Naive thymus-derived CD8-positive, alpha-beta T cell (primary cell): ENCODE measurements at places on chromosomes 3 and 15. TPM values are rescaled to one million over a fixed set of nuclear protein-coding genes. Genes with fewer than 3 reads are reported as not detected.

LRRC49 gene
- not detected for total RNA-seq

SNRPN gene
- total RNA-seq = 165 TPM

PLSCR5 gene
- not detected for total RNA-seq

- peaks cover 43% of the 10 kb centered on the region for H3K36me3 ChIP-seq
- DNase-seq = no peak
These were observed 420.2 kb downstream of the FOXP1 start for GRCh38 chr3:71163198-71163918.

DNA sequence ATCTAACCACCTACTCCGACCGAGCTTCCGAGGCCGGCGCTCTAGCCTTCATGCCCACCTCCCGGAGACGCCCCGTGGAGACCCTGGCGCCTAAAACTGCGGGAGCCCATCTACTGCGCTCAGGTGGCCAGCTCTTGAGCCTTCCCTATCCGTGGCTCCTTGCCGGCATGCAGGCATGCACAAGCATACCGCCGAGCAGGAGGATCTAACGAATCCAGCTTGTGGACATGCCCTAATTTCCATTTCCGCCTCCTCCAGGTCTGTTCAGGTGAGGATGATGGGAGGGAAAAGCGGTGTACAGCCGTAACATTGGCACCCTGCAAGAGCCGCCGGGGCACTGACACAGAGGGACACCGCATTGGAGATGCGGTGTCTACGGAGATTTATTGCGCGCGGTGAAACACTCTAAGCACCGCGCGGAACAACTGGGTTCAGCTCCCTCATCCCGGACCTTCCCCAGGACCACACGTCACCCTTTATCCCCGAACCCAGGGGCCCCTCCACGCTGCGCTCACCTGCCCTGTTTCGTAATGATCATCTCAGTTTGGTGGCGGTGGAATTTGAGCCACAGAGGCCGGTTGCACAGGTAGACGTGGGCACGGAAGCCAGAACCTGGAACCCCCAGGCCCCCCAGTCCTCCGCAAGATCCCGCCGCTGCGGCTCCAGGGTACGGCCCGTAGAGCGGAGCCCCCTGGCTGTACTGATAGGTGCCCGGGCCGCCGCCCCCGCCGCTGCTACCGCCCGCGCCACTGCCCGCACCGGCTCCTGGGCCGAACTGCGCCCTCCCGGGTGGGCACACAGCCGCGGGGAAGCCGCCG, 1.0 kb downstream of the EOMES start:
- peak overlapping the region; percentile 95 for H3K4me3 ChIP-seq
- DNase-seq = no peak
- peaks cover 38% of the 10 kb centered on the region for H3K27me3 ChIP-seq
- H3K27ac ChIP-seq = no peak overlapping the region
- peaks cover 47% of the 10 kb centered on the region for H3K4me1 ChIP-seq

GRCh38 chr3:114411811-114412803, 118.3 kb downstream of the TIGIT start:
- H3K4me1 ChIP-seq = peaks cover 17% of the 10 kb centered on the region
- H3K27ac ChIP-seq = no peak overlapping the region
- H3K4me3 ChIP-seq = no peak overlapping the region
- no peaks in the 10 kb centered on the region for H3K27me3 ChIP-seq
- no peak for DNase-seq
